ENCODE measurements at places on chromosomes 5 and 9.

GRCh38 chr5:1171340-1171941 is 30.0 kb upstream of the SLC6A19 start:
- no peak for DNase-seq

GRCh38 chr9:78903581-78903980 is 606.7 kb downstream of the PSAT1 start:
- no peak for DNase-seq

DNA sequence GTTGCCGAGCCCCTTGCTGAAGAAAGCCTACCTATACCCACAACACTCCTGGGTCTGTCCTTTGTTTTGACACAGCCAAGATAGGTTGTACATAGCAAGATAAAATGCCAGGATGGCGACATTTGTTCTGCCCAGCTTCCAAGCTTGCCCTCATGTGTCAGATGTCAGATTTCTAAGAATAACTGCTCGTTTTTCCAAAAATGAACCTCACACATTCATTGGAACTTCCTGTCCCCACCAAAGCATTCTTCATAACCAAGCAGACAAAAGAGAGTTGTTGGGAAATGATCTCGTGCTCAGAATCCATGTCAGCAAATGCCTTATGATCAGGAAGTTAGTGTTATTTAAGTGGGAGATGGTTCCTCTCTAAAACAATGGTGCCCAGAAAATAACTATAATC is 210.1 kb downstream of the ZNF608 start:
- no peak for DNase-seq

GRCh38 chr5:1724822-1725602 is 74.6 kb downstream of the MRPL36 start:
- DNase-seq = peak; percentile 6

GRCh38 chr5:107916731-107917725 is 246.3 kb upstream of the EFNA5 start:
- DNase-seq = no peak

GRCh38 chr9:92738661-92739081 is 26.0 kb downstream of the BICD2 start:
- no peak for DNase-seq

DNA sequence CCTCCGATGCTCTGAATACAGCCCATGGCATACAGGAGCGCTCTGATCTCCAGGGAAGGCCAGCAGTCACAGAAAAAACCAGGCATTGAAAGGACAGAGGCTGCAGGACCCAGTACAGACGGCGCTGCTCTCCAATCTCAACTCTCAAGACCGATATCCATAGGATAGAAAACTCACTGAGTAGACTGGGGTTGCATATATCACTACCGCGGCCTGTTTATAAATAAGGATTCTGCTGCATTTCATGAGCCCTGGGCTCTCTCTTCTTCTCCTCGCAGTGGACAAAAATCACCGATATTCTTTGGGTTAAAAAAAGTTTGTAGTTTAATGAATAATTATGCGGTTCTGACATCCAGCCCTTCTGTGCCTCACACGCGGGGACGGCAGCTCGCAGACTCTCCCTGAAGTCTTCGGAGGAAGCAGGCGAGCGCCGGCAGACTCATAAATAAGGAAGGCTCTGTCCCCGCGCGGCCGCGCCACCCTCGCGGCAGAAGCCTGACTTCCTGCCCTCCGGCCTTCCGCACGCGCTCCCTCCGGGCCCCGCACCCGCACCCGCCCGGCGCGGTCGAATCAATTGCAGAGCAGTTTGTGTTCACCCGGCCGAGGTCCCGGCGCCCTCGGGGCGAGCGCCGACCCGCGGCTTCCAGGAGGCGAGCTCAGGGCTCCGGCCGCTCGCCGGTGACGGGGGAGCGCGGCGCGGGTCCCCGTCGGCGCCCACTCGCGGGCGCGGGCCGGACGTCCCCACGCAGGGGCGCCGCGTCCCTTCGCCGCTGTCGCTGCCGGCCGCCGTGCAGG is at the start of gene FAM78A:
Gene FAM78A, minus strand, starts transcription at position 417 of the 795 bp plus-strand sequence. Its CDS starts 331 bp downstream, at position 86.
- DNase-seq = no peak

- no peak for DNase-seq
These were observed 93.9 kb upstream of the EDIL3 start for GRCh38 chr5:84478603-84479002.

GRCh38 chr5:171534043-171534895 is 114.8 kb downstream of the FGF18 start:
- DNase-seq = no peak
